ENCODE measurements at places on chromosomes 6 and 20.

GRCh38 chr6:2187826-2188225 lies 57.6 kb downstream of the GMDS start:
- DNase-seq: no peak

- DNase-seq: no peak
These were observed 82.5 kb upstream of the AGPAT4 start for GRCh38 chr6:161356167-161356854.

DNA sequence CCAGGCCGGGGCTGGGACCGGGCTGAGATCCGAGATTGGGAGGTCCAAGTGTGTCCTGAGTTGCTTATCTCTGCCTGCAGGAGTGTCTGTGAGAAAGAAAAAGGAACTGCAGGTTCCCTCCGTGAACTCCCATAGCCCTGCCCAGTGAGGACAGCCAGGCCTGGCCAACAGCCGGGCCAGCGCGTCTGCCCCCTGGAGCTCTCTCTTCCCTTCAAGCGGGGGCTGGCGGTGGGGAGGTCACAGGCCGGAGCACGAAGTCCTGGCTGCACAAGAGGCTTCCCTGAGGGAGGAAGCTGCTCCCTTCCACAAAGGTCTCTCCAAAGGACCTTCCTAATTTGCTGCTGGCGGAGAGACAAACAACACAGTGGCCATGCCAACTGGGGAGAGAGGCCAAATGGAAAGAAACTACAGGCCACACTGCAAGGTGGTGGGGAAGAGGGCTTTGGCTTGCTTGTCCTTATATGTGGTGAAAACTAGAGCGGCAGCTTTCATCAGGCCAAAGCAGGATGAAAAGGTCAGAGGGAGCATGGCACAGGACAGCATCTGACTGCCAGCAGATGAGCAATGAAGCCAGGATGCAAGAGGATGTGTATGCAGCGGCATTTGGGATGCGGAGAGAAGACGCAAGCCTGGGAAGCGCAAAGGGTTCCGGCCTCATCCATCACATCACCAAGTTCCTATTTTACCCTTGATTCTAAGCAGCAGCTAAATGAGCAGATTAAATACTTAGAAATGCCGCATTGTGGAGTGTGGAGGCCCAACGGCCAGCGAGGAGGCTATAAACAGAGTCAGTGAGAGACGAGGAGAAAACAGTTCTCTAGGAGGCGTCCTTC lies 260.0 kb downstream of the ERMARD start:
- DNase-seq: no peak

- DNase-seq: no peak
These were observed 80.8 kb downstream of the CBFA2T2 start for GRCh38 chr20:33570743-33571142.

- no peak for DNase-seq
These were observed 115.1 kb downstream of the MAN1A1 start for GRCh38 chr6:119234457-119234856.

DNA sequence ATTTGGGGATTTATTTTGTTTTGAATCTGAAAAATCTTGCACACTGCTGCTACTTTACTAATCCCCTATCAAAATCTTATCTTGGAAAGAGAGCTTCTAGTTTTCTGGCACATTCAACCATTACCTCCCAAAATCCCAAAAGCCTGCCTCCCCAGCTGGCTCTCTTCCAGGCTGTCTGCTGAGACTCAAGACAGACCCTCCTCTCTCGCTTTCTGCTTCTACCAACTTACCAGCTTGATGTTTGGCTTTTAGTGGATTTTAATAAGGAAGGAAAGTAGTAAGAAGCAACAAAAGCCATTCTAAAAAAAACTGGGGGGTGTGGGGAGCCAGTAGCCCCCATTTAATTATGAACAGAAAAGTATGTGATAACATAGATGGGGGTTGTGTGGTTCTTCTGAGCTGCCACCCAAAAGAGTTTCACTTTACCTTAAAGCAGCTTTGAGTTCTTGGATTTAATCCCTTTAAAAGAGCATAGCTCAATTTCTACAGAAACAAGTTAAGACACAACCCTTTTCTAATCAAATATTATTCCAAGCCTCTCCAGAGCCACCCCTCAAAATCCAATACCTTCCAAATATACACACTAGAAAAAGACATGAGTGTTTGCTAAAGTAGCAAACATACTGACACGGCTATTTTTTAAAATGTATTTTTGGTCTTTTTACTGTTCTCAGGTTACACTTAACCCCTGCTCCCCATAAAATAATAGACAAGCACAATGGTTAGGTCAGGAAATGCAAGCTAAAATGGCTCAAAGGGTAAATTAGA lies 71.7 kb downstream of the ATP9A start:
- DNase-seq: no peak

GRCh38 chr20:56428881-56429280 lies 16.8 kb downstream of the CASS4 start:
- no peak for DNase-seq

DNA sequence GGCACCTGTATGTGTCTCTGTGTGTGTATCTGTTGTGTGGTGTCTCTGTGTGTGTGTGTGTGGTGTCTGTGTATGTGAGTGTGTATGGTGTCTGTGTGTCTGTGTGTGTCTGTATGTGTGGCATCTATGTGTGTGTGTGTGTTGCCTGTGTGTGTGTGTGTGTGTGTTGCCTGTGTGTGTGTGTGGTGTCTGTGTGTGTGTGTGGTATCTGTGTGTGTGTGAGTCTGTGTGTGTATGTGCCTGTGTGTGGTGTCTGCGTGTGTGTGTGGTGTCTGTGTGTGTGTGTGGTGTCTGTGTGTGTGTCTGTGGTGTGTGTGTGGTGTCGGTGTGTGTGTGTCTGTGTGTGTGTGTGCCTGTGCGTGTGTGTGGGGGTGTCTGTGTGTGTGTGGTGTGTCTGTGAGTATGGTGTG lies 31.7 kb upstream of the VEGFA start:
- no peak for DNase-seq

DNA sequence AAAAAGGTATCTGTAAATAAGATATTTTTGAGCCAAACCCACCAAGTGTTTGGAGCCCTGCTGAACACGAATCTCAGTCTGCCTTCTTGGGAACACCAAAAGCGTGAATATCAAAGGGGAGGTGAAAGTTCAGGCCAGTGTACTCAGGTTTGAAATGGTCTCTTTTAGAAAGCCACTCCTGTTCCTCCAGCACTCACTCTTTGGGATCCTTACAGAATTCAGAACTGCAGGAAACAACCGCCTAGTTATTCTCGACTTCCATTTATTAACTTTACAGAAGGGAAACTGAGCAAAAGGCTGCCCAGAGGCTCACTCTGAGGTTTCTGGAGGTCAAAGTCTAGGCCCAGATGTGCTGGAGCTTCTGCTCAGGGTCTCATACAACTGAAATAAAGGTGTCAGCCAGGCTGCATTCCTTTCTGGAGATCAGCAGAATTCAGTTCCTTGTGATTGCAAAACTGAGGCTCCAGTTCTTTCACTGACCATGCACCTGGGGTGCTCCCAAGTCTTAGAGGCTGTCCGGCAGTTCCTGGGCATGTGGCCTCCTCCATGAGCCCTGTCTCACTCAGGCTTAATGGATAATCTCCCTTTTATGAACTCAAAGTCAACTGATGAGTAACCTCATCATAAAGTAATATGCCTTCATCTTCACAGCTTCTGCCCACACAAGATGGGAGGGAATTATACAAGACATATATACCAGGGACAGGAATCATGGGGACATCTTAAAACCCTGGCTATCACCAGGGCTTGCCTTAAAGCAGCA lies 65.5 kb upstream of the TNFAIP3 start:
- no peak for DNase-seq

DNA sequence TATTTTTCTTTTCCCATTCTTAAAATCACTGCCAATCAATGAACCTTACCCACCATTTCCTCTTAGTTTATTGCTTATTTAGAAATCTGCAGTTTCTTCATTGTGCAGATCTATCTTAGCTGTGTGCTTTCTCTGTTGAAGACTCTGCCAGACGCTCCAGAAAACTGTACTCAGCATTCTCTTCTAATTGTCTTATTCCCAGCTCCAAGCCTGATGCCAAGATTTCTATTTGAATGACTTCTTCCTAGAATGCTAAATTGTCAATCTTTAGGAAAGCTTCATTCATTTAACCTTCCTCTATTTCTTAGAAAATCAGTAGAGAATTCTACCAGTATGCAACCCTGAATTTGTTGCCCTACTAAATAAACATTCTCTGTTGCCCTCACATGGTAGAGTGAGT lies 308.9 kb downstream of the KHDRBS2 start:
- DNase-seq: no peak

DNA sequence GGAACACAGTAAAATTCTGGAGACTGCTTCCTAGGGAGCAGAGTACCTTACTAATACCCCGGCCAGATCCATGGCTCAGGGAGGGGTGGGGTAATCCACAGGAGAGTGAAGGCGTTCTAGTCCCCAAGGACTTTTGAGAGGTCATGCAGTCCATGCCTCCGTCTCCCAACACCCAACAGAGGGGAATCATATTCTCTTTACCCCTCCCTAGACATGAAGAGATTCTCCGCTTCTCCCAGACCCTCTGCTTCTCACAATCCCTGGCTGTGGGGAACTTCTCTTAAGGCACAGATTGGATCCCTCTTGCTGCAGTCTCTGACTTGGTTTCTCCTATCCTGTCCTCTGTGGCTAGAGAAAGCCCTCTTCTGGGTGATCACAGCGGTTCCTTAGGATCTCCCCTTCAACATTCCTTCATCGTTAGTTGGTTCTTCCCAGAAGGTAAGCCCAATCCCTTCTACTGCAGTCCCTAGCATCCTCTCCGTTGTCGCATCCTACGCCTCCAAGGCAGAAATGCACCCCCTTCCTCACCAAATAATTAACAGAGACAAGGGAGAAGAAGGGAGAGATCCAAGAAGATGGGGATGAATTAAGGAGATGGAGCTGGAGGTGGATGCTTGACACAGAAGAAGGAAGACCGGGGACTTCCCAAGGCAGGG lies 562 bp downstream of the GGT7 start:
- no peak for DNase-seq

GRCh38 chr20:48380661-48381060 lies 447.1 kb downstream of the PREX1 start:
- DNase-seq: no peak

- DNase-seq: no peak
These were observed 28.8 kb downstream of the EPB41L1 start for GRCh38 chr20:36183155-36183944.

DNA sequence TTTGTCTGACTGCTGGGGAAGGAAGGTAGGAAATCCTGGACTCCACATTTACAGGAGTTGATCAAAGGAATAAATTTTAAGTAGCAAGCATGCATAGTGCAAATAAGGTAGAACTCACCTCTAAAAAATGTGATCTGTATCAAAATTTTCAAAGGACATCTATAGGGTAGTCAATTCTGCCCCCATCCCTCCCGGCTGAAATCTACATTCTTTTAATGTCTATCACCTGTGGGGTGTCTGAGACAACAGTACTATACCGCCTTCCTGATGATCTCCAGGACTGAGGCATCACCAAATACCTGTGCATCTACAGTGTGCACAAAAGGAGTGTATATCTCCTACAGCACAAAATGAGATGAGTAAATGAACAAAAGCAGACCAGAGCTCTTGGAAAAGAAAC lies 19.9 kb downstream of the CPNE1 start:
- no peak for DNase-seq

DNA sequence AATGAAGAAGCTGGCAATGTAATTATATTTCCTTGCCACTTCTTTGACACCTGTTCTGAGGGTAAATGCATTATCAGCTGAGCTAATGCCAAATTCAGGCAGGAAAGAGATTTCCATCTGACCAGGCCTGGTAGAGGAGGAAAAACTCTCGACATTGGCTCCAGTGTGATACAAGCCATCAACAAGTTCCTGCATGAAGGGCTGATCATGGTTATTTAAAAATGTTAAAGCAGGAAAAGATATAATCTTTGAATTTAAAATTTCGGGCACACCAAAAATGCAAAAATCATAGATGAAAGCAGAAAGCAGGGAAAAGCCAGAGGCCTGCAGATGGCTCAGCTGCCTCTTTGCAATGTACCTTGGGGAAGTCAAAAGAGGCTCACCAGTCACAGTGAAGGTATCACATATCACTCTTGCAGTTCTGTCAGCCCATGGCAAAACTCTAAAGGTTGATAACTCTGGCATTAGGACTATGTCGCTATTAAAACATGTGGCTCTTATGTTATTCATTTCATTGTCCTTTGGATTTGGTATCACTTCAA lies 39.1 kb downstream of the LGSN start:
- DNase-seq: no peak

- DNase-seq: no peak
These were observed 12.5 kb downstream of the NELFCD start for GRCh38 chr20:58993332-58994248.

GRCh38 chr6:99366852-99367251 lies 17.4 kb upstream of the FAXC start:
- no peak for DNase-seq

- DNase-seq: no peak
These were observed 524.8 kb upstream of the ID4 start for GRCh38 chr6:19312241-19312978.

- DNase-seq: no peak
These were observed 53.1 kb upstream of the VSX1 start for GRCh38 chr20:25135031-25135430.

DNA sequence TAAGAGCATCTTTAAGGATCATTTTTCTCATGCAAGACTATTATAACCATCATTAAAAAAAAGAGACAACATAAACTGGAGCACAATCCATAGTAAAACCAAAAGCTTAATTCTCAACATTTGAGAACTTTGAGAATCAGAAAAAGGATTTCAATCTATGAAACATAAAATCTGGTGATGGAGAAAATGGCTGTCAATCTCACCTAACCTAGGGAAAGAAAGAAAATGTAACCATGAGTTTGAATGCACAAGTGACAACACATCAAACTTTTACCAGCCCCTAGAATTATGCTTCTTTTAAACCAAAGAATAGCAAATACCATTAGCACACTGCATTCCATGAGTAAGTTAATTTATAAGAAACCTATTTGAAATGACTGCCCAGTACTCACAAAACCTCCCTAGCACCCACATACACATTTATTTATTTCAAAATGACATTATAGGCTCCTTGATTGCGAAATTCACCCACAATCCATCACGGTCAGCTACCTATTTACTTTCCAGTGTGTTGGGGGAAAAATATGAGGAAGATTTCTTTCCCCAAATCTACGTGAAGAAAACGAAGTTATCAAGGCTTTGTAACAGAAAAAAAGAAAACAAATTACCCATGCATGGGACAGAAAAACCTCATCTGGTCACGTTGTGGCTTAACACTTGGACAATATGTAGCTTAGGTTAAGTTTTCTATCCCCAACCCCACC lies 828 bp downstream of the ASCC3 start:
- DNase-seq: no peak

DNA sequence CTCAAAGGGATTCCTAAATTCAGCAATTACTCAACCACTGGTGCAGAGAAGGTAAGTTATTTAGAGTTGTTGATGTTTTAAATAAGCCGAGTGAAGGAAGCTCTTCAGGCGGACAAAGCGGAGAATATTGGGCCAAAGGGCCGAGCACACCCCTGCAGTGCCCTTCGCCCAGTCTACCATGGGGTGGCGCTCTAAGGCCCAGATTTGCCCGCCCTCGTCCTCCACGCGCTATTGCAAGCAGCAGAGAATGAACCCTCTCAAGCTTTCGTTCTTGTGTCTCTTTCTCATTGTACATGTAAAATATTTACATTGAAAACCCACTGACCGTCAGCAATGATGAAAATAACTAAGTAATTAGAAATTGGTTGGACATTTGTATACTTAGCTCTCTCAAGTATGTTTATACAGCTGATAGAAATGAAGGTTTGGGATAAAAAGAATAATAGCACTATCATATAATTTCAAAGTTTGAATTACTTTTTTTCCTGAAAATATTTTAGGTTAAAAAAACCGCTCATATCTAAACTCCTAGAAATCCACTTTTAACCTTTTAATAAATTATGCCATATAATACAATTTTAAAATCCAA lies 195.0 kb upstream of the CEP162 start:
- DNase-seq: no peak
